Activated T-helper 1 cell treated with Interleukin-2 at 50 U/mL for 16 hours (primary cell): ENCODE measurements at places on chromosomes 16 and 17.

- DNase-seq: peak; percentile 82
These were observed at the start of gene CIAO2B for GRCh38 chr16:66934138-66934838. Gene CIAO2B, minus strand, starts transcription at chr16:66934402. Its CDS starts 38 bp downstream, at chr16:66934364.

GRCh38 chr17:81094509-81095382 lies 59.8 kb downstream of the BAIAP2 start:
- DNase-seq: peak; percentile 91

DNA sequence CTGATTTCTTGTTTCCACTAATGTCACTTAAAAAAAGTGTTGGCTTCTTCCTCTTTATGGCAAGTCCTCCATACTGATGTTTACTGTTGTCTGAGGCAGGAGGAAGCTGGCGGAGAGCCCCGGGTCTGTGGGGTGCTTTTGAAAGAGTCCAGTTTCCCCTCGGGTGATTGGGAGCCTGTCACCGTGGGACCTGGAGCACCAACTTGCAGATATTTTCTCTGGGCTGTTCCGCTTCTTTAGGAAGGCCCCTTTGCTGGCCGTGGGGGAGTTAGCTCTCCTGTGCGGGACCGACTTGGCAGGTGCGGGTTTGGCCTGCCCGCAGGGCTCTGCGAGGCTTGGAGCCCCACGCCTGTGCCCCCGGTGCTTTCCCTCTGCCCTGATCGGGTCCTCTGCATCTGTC lies 3.1 kb downstream of the BANP start:
- DNase-seq: no peak

DNA sequence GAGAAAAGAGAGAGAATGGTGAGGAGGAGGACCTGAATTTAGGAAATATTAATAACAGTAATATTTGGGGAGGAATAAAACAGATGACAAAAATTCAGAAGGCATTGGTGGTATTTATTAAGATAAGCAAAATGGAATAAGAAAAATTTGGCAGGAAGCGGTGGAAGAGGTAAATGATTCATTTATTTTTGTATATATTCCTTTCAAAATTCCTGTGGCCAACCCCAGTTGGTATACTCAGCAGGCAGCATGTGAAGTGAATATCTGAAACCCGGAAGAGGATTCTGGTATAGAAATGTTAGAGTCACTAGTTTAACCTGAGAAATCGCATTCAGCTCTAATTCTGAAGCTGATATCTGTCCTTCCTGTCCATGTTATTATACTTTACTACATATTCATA lies 792.0 kb downstream of the KCNJ2 start:
- no peak for DNase-seq

DNA sequence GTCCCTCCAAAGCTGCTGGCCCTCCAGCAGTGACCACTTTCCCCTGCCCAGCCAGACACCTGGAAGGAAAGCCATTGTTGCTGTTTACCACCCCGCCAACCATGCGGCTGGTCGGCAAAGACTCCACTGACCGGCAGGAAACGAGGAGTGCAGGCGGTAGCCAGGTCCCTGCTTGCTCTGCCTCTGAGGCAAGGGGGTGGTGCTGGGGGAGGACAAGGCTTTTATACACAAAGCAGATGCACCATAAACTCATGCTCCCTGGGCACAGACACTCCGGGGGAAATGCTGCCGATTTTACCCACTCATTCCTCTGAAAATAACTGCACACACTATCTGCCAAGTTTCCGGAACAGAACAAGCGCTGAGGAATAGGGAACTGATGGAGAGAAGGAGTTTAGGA lies 62.8 kb upstream of the GRIN2A start:
- no peak for DNase-seq

DNA sequence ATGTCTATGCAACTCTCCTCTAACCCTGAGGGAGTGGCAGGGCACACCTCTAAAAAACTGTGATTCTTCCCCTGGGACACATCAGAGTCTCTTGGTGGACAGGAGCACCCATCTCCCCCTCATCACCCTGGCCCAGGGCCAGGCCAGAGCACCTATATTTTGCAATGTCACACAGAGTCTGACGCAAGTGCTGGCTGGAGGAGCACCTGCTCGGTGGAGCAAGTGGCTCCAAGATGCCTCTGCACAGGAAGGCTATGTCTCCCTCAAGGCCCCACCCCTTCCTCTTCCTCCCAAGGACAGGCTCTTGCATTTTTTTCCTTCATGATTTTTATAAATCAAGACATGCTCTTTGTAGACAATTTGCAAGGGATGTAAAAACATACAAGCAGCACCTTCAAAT lies 13.3 kb downstream of the SNN start:
- no peak for DNase-seq

DNA sequence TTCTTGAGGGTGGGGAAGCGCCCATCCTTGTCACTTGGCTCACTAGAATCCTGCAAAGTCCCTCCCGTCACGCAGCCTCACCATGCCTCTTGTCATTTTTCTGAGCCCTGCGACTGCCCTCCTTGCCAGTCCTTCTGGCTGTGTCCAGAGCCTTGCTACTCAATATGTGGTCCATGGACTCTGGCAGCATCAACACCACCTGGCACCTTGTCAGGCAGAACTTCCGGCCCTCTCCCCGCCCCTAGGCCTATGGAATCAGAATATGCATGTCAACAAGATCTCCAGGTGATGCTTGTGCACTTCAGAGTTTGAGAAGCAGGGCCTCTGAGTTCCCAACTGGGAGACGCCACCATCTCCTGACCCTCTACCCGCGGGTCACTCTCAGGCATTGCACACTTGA lies 12.1 kb downstream of the PIMREG start:
- DNase-seq: no peak

GRCh38 chr16:200388-200787 lies 20.1 kb downstream of the HBQ1 start:
- DNase-seq: no peak
